Stimulated activated CD8-positive, alpha-beta memory T cell treated with anti-CD3 and anti-CD28 coated beads, Interleukin-4, amount 100 ng/mL, for 1 hour (primary cell): ENCODE measurements at places on chromosomes 1 and 21.

GRCh38 chr1:102107441-102107840 lies 110.7 kb upstream of the OLFM3 start:
- no peak for DNase-seq

DNA sequence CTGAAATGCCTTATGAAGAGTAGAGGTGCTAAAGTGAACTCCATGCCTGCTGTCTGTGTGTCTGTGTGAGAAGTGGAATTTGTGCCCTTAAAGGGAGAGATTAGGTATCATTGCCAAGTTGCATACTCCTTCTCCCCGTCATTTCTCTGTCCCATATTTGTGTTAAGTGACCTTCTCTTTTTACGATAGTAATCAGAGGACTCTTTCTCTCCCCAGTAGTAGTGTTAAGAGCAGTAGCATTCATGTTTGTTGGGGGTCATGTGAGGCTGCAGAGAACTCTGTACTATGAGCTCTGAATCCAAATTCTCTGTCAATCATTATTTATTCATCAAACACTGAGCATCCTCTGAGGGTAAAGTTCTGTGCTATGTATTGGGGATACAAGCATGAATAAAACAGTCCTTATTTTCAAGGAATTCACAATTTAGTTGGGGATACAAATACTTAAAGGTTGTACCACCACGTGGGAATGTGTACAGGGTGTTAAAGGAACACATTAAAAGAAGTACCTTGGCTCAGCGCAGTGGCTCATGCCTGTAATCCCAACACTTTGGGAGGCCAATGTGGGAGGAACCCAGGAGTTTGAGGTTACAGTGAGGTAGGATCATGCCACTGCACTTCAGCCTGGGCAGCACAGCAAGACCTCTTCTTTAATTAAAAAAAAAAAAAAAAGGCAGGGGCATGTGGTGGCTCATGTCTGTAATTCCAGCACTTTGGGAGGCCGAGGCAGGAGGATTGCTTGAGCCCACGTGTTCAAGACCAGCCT lies 24.8 kb upstream of the KCNQ4 start:
- no peak for DNase-seq

GRCh38 chr1:203346060-203346768 lies 4.7 kb downstream of the FMOD start:
- no peak for DNase-seq

DNA sequence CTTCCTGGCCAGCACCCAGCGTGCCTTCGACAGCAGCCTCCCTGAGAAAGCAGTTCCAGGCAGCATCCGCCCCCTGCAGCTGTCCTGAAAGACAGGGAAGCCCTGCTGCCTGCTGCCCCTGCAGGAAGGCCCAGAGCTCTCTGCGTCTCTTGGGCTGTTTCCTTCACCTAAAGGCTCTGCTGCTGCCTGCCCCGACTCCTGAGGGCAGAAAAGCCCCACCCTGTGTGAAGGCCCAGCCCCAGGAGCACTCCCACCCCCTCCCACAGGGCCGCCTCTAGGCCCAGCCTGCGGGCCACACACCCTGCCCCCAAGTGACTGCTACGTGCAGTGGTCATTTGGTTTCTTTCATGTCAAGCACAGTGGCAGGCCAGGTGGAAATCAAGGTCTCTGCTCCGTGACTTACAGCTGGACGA lies 12.4 kb downstream of the RIPK4 start:
- no peak for DNase-seq

DNA sequence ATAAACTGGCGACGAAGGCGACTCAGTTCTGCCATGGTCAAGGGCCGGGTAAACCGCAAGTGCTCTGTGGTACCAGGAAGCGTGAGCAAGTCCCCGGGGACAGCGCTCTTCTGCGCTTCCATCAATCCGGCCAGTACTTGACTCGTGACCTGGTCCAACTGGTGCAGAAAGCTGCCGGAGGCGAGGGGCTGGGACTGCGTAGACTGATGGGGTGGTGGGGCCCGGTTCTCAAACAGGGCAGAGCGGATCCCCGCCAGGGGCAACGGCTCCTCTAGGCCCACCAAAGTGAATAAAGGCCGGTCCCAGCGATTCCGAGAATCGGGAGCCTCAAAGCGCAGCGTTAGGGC lies 852 bp downstream of the KTI12 start:
- no peak for DNase-seq

GRCh38 chr1:239997515-239998311 lies 94.0 kb upstream of the FMN2 start:
- no peak for DNase-seq

DNA sequence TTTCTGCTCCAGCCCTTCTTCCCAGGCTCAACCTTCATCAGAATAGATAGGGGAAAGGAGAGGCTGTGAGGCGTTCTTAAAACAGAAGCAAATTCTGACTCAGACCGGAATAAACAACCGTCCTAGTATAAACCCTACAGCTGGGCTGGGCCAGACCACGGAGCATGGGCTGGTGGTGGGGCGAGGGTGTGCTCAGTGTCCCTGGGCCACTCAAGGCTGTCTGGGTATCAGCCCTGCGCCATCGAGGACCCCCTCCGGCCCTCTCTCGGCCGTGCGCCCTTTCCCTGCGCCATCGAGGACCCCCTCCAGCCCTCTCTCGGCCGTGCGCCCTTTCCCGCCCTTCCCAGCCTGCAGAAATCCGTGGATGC lies 36.0 kb downstream of the CAPN2 start:
- DNase-seq: no peak

GRCh38 chr1:235156265-235156664 lies 4.8 kb downstream of the RBM34 start:
- no peak for DNase-seq

DNA sequence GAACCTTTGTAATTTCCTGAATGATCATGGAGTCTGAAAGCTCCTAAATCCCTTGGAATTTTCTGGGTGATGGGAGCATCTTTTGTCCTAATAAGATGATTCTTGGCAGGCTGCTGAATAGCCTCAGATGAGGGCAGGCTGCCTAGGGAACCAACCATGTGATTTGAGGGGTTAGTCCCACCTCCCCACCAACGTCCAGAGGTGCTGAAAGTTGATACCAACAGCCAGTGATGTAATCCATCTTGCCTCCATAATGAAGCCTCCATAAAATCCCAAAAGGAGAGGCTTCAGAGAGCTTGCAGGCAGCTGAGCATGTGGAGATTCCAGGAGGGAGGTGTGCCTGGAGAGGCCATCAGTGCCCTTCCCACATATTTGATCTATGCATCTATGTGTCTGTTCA lies 43.7 kb downstream of the GTF2B start:
- no peak for DNase-seq

DNA sequence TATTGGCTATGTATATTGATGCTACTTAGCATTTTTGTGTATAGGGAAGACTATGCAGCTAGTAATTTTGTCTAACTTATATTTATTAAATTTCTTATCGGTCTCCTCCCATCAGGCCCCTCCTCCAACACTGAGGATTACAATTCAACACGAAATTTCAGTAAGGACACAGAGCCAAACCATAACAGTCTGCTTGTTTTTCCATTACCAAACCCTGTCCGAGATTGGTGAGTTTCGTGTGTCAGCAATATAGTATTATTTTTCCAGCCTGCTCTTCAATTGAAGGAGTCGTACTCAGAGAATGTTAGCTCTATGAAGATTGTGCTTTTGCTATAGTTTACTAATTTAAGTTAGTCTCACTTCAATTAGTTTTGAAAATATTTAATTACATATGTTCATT lies 1495.3 kb downstream of the MRPL39 start:
- no peak for DNase-seq

GRCh38 chr1:30129001-30129408 lies 594.4 kb downstream of the MATN1 start:
- DNase-seq: no peak

DNA sequence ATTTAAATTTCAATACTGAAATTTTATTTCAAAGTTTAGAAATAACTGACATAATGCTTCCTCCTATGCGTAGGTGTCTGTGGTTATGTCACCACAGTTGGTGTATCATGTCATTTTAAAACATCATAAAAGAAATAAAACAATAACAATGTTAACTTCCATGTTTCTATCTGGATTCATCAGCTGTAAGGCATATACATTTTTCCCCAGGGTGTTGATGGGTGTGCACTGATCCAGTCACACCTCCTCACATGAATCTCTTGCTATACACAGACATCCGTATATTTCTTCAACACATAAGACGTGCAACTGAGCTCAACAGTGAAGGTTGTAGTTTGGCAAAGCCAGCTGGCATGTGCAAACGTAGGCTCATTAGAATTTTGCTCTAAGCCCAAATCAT lies 6.2 kb downstream of the KCNA3 start:
- DNase-seq: no peak

DNA sequence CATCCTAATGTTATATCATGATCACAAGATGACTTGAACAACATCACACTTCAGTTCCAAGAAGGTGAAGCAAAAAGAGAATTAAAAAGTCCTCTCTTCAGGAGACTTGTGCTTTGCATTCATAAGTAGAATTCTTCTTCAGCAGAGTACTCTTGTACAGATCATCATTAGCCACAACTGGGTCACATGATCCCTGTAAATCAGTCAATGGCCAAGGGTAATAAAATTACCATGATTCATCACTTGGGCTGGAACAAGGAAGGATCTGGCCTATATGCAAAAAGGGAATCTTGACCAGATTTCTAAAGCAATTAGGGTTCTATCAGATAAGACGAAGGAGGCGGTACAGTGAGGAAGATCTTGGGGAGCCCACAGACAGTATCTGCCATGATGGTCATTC lies 458.0 kb upstream of the DEPDC1 start:
- no peak for DNase-seq

DNA sequence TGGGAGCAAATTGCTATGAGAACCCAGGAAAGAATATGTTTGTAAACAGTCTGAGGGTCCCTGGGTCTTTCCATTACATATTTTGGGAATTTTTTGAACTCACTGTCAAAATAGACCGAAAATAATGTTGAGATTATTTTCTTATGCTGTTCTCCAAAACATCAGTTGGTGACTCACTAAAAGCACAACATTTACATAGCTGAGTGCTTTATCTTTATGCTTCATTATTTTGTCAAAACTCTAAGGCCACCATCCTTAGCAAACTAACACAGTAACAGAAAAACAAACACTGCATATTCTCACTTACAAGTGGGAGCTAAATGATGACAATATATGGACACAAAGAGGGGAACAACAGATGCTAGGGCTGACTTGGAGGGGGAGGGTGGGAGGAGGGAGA lies 459.3 kb downstream of the ADGRL2 start:
- no peak for DNase-seq

DNA sequence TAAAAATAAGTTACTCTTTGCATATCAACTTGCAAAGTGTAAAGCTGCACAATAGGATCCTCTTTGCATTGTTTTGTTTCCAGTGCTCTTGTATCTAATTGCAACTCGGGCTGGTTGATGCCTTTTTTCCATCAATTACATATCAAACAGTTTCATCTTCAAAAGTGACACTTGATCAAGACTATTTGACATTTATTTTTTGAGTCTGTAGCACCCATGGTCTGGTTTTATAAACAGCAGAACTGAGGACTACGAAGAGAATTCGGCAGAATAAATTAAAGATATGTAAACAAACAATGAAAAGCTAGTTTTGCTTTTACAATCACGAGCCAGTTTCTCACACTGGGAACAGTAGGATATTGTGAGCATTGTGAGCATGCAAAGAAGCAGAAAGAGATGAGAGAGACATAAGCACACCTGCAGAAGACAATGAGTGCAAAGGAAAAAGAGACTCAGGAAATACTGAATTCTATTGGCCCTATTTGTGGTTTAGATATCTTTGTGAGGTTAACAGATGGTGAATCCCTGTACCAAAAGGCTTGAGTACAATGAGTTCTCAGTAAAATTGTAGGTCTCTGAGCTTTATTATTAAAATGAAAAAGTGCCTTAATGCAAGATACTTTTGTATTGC lies 45.4 kb downstream of the RPL5 start:
- DNase-seq: no peak

GRCh38 chr1:94383966-94384408 lies 34.2 kb upstream of the ABCD3 start:
- no peak for DNase-seq

DNA sequence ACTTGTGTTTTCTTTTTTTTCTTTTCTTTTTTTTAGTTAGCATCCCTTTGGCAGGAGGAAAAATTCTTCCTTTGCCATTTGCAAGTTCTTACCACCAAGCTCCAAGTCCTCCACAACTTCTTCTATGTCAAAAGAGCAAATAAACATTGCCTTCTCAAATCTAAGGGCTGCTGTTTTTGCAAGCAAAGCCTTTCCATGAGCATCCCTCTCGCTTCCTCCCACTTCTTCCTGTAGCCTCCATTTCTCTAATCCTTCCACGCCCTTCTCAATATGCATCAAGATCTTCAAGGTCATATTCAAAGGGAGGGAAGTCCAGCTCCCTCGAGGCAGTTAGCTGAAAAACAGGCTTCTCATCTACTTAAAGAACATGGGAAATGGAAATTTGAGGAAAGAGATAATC lies 147.1 kb downstream of the ADSS2 start:
- DNase-seq: no peak

GRCh38 chr1:157994704-157995582 lies 1.5 kb downstream of the KIRREL1 start:
- no peak for DNase-seq

- DNase-seq: no peak
Measured at GRCh38 chr1:183456826-183457225, 15.5 kb upstream of the SMG7 start.

DNA sequence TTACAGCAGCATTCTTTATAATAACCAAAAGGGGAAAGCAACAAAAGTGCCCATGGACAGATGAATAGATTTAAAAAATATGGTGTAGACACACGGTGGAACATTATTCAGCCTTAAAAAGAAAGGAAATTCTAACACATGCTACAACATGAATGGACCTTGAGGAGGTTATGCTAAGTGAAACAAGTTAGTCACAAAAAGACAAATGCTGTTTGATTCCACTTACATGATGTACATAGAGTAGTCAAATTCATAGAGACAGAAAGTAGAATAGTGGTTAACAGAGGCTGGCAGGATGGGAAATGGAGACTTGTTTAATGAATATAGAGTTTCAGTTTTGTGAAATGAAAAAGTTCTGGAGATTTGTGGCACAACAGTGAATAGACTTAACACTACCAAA lies 151.4 kb downstream of the CYYR1 start:
- no peak for DNase-seq

GRCh38 chr1:70441392-70442035 lies 30.4 kb downstream of the CTH start:
- no peak for DNase-seq

- DNase-seq: no peak
Measured at GRCh38 chr1:27596261-27596660, 7.7 kb downstream of the AHDC1 start.

GRCh38 chr1:9558946-9559545 lies 19.8 kb downstream of the SLC25A33 start:
- no peak for DNase-seq
